Spinal cord (tissue), 10 donors: ENCODE measurements at places on chromosomes 2 and 18.

DNA sequence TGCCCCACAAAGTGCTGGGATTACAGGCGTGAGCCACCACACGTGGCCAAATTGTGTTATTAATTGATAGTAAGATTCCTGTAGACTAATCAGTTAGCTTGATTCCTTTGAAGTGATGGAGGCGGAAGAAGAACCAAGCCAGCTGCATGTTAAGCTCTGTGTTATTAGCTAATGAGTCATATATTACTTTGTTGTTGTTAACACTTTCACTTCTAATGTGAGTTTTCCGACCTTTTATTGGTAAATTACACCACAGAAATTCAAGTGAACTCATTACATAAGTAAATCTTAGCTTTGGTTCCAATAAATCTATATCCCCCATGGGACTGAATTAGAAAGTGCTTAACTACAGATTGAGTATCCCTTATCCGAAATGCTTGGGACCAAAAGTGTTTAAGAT lies 20.3 kb downstream of the CHMP1B start:
- no peak for DNase-seq

DNA sequence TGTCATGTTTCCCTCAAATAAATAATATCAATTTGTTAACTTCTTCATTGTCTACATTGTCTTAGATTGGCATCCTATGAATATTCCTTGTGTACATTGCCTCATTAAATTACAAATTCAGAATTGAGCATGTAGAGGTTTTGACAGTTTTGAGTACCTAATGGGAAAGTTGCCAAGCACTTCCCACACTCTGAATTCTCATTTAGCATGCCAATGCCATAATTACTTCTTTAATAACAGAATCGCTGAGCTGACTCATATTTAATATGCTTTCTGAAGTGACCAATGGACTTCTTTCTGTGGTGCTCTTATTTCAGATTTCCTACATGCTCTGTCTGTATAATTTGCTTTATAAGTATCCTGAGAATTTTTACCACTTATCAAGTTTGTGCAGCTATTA lies 114.4 kb upstream of the NOL4 start:
- no peak for DNase-seq

DNA sequence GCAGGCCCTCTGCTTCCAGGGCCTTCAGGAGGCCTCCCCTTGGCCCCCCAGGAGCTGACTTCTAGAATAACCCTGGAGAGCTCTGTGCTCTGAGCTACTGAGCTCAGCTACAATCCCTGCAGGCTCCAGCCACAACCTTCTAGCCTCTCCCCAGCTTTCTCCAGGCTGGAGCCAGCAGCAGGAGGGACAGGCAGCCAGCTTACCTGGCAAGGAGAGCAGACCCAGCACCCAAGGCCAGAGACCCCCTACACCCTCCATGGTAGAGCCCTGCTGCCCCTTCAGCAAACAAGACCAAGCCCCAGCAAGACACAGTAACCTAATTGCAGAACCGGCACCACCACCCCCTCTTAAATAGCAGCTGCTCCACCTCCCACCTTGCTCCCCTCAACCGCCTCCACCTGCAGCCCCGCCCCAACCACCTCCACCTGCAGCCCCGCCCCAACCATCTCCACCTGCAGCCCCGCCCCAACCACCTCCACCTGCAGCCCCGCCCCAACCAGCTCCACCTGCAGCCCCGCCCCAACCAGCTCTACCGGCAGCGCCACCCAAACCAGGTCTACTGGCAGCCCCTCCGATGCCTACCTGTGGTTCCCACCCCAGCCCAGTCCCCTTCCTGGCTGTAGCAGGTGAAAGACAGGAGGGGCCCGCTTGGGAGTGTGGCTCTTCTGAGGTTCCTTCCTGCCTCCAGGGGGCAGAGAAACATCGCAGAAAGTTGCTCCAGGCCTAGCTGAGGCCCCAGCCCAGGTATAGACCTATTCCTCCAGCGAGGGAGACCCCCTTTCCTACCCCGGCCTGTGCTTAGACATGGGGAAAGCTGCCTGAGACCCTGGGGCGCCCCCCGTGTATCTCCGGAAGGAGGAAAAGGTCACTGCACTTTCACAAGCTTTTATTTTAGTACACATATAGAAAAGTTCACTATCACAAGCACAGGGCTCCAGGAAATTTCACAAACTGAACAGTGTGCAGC lies at the start of gene ASTL:
Gene ASTL, minus strand, starts transcription at position 324 of the 967 bp plus-strand sequence. Its CDS starts 66 bp downstream, at position 258.
- DNase-seq, result no peak

DNA sequence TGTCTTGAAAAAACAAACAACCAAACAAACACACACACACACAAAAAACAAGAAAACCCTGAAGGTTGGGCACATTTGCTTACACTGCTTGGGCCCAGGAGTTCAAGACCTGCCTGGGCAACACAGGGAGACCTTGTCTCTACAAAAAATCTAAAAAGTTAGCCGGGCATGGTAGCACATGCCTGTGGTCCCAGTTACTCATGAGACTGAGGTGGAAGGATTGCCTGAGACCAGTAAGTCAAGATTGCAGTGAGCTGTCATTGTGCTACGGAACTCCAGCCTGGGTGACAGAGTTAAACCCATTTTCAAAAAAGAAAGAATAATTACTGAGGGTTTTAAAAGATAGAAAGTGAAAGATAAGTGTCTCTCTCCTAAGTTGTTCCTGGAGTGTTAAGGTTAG lies 103.4 kb downstream of the MBD5 start:
- no peak for DNase-seq

GRCh38 chr2:67604360-67604759 lies 207.2 kb downstream of the ETAA1 start:
- no peak for DNase-seq

- DNase-seq, result no peak
Measured at GRCh38 chr18:34511879-34512278, 198.2 kb upstream of the DTNA start.

DNA sequence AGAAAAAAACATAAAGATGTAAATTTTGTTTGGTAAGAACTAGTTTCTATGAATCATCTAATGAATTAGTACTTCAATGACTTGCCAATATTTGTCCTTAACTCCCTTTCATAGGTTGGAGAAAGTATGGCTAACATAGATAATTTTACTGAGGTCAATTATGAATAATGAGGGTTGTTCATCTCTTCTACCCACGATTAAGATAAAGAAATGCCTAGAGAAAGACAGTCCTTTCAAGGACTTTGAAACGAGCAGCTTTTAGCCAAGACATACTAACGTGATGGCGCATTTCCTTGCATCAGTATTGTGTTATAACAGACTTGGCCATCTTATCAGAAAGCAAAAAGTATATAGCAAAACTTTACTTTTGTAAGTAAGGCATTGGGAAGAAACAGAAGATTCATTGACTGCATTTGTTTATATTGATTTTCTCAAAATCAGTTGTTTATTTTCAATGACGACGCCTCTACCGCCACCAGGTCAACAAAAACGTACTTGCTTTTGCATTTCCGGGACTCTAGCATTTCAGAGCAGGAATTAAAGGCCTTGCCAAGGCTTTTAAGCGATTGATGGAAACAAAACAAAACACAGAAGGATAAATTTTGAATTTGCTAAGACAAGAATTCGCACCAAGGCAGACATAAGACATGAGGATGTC lies 961 bp downstream of the RBM43 start:
- DNase-seq, result no peak

DNA sequence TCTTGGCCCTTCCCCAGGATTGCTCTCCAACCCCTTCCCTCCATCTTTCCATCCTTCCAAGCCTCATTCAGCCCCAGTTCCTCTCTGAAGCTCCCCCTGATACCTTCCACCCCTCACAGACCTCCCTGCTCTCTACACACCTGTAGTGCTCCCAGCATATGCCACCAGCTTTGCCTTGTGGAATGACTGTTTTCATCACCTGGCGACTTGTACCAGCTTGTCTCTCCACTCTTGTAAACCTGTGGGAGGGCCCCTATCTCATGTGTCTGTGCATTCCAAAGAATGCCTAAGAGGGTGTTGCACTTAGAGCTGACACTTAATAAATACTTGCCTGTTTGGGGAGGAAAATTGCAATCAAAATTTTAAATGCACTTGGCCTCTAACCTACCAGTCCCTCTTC lies 198.7 kb downstream of the BCL11A start:
- no peak for DNase-seq

GRCh38 chr2:200483729-200484198 lies 26.1 kb downstream of the KCTD18 start:
- no peak for DNase-seq

DNA sequence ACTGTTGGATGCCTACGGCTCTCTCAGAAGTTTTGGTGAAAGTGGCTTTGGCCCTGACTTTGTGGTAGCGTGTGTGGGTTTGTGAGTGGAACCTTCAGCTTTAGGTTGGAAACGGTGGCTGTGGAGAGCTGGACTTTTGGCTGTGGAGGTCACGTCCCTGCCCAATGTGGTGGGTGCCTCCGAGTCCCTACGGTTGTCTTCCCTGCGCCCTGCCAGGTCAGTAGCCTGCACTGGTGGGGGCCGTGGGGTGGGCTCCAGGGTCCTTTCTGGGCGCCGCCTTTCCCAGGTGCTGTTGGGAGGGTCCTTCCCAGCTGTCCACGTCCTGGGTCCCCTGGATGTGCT lies 11.1 kb downstream of the COLEC11 start:
- DNase-seq, result no peak

DNA sequence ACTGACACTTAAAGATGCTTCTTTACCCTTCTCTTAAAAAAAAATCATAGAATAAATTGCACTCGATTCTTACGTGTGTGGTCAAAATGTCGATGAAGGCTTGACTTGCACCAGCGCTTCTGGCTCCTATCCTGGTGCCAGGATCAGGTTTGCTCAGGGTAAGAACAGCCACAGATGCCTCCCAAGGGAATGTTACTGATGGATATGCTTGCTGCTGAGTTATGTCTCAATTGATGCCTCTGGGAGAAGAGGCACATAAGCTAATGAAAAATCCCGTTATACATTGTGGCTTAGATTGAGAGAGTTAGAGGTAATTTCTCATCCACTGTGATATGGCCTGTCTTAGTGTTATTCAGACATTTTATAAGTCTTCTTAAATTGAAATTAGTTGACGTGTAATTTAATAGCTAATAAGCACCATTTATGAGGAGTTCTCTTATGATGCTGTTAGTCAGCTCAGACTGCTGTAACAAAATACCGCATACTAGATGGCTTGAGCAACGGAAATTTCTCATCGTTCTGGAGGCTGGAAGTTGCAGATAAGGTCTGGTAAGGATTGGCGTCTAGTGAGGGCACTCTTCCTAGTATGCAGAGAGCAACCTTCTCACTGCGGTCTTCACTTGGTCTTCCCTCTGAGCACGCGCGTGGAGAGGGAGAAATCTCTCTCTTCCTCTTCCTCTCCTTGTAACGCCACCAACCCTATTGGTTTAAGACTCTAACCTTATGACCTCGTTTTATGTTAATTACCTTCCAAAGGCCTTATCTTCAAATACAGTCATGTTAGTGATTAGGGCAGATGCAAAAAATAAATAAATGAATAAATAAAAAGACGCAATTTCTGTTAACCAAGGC lies 116.6 kb upstream of the NOSTRIN start:
- peak; percentile 59 for DNase-seq

DNA sequence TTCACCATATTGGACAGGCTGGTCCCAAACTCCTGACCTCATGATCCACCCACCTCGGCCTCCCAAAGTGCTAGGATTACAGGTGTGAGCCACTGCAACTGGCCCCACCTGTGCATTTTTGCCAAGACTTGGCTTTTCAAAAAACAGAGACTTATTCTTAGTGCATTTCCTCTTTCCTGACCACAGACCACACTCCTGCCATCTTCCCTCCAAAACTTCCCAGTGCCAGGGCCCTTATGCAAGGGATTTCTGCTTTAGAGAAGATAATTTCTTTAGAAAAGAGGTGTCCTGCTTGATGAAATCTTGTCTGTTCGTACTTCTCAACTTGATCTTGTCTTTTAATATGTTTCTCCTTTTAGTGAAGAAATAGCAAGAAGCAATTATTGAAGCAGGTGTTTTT lies 98.8 kb upstream of the ZNF516 start:
- DNase-seq, result no peak

DNA sequence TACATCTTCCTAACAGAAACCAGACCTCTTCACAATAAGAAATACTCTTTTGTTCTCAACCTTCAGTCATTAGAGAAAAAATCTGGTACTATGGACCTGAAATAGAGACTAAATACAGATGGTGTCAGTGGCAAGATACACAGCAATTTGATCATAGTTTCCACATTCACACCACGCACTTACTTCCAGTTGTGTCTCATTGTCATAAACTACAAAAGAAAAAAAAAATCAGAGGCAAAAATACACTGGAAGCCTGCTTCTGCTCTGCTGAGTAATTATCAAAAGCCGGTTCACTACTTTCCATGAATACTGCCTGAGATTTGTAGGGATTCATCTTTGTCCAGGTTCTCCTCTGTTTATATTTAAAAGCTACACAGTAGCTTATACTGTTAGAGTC lies 182.6 kb downstream of the PID1 start:
- DNase-seq, result no peak

GRCh38 chr2:150700666-150701580 lies 213.5 kb upstream of the RND3 start:
- no peak for DNase-seq

DNA sequence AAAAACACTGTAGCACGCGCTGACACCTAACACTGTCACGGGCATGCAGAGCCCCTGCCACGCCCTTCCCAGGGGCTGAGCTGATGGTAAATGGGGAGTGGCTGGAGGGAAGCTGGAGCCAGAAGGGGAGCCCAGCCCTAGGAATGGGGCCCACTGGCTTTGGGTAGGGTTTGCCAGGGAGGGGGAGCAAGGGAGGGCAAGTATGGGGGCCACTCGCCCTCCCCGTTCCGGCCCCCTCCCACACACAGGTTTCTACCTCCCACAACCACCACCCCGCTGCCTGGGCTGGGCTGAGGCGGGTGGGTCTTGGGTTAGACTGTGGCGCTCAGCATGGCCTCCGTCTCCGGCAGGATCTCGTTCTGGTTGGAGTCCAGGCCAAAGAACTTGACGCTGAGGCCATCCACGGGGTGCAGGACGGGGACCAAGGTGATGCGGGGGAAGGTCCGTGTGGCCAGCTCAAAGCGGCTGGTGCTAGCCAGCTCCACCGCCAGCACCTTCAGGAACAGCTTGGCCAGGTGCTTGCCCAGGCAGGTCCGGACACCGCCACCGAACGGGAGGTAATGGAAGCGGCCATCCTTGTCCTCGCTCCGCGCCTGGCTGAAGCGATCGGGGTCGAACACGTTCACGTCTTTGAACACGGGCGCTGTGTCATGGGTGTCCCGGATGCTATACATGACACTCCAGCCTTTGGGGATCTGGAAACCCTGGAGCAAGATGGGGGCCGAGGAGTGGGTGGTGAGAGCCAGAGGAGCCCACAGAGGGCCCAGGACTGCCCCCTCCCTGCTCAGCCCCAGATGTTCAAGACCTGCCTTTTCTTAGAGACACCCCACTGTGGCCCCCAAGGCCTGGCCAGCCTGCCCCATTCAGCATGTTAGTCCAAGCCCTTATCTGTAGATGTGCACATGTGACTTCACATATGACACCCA lies 15.5 kb downstream of the CYP26B1 start:
- no peak for DNase-seq

- DNase-seq, result no peak
Measured at GRCh38 chr18:3061581-3062312, 48.8 kb upstream of the LPIN2 start.

DNA sequence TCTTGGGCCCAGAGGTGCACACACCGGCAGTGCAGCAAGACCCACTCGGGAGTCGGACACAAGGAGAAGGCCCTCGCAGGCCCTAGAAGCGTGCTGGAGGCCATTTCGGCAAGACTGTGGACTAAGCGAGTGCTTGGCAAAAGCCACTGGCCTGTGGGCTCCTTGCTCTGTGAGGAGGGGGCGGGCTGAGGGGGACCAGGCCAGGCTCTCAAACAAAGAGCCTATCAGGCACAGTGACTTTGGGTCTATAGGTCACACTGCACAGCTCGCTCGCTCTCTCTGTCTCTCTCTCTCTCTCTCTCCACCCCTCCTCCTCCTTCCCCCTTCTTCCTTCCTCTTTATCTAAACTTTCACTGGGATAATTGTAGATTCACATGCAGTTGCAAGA lies 23.6 kb upstream of the ZCCHC2 start:
- DNase-seq, result no peak

- no peak for DNase-seq
Measured at GRCh38 chr18:41396861-41397260, 558.2 kb upstream of the PIK3C3 start.
